ENCODE measurements at places on chromosomes 3 and 15.

DNA sequence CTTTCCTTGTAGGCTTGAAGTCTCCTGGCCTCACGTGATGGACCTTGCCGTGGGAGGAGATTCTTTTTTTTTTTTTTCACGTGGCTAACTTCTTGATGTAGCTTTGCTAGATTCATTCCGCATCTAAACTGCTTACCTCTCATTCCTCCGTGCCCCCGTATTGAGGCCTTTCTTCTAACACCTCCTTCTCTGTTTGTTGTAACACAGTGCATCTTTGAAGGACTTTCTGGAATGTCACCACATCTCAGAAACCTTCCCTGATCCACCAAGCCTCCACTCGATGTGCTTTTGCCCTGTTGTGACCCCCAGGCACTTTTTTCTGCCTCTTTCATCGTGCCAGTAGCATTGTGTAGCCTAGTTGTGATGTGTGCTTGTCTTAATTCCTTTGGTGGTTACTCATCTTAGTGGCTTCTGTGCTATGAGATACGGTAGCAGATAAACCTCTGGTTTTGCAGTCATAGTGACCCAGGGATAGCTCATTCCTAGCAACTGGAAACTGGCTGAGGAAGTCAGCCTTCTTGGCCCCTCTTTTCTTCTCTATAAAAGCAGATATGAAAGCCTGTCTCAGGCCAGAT is 1.6 kb upstream of the BNC1 start:
- DNase-seq: no peak

DNA sequence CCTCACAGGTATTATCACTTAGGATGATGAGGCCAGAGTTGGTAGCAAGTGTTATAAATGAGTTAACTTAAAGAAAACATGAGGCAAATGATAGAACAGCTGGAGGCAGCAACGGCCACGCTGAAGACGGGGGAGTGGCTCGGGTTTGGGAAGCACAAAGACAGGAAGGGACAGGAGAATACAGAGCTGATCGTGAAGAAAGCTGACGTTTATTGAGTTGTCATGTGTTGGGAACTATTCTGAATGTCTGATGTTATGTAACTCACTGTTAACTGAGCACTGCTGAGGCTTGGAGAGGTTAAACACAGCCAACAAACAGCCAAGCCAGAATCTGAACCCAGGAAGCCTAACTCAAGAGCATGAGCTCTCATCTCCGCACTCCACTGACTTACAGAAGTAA is 42.3 kb downstream of the FGD5 start:
- no peak for DNase-seq

DNA sequence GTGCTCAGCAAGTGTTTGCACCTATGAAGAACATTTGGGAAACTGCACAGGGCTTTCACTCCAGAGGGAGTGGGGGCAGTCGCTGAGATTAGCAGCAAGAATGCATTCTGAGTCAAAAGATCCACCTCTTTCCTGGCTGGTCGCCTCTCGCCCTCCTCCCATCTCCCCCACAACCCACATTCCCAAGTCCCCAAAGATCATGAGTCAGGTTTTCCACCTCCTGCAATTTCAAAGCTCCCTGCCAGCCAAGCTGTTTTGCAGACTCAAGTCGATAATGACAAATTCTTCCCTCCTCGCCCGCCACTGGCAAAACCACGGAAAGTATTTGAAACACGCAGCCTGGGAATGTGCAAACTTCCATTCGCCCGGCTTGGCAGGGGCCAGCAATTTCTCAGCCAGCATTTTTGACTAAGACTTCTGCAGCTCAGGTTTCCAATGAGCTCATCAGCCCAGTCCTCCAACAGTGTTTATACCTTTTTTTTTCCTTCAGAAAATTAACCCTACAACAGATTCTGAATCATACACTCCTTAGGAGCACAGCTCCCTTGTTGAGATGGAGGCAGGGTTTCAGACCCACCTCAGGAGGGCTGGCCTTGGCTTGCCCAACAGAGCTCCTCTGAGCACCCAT is 181.4 kb downstream of the SMAD6 start:
- no peak for DNase-seq

GRCh38 chr3:107740992-107741896 is 218.5 kb downstream of the BBX start:
- no peak for DNase-seq

- no peak for DNase-seq
Measured at GRCh38 chr3:124032311-124032880, 40.5 kb upstream of the ROPN1 start.

DNA sequence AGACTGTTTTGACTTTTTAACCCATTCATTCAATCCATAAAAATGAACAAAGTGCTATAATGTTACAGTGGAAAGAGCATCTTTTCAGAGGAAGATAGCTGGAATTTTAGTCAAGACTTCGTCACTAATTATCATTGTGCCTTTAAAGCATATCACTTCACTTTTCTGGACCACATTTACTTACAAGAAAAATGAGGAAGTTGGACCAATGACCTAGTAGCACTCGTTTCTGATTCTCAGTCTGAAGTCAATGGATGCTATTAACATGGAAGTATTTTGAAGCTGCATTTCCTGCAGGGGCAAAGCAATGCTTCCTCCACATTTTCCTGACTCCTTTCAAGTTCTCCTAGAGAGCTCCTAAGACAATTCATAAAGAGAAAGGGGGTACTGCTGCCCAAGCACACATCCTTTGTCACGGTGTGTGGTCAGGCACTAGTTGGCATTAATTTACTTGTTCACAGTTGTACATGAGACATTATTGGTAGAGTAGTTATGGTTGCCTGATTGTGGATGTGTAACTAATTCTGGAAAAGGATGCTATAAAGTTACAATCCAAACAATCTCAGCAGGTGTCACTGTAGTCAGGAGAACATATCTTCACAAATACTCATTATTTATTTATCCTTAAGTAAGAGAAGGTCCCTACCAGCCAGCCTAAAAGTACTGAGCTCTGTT is 1049.1 kb downstream of the FHIT start:
- DNase-seq: no peak

DNA sequence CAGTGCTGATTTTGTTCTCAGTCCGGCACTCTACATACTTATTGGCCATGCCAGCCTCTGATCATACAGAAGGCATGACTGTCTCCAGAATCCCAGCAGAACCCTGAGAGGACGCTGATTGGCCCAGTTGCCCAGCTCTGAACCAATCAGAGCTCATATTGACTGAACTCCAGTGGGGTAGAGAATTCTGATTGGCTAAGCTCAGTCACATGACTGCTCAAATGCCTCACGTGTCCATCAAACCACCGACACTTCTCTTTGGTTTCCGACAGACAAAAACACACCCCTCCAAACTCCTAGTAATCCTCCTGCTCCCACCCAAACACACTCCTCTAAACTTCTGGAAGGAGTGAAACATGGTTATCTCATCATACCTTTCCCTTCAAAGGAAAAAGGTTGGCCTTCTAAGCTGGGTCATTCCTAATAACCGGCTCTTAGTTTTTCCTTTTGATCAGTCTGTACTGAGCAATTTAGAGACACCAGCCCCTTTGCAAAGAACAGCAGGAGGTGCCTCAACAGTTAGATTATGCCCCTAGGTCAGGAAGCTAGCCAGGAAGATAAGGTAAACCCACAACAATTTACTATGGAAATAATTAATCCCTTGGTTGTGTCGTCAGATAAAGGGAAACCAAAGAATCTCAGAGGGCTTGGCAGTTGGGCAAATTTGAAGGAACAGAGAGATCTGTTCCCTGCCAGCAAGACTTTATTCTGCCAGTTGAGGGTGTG is 187.8 kb downstream of the TLE3 start:
- no peak for DNase-seq

GRCh38 chr3:123523023-123523412 is 61.8 kb downstream of the HACD2 start:
- DNase-seq: no peak

DNA sequence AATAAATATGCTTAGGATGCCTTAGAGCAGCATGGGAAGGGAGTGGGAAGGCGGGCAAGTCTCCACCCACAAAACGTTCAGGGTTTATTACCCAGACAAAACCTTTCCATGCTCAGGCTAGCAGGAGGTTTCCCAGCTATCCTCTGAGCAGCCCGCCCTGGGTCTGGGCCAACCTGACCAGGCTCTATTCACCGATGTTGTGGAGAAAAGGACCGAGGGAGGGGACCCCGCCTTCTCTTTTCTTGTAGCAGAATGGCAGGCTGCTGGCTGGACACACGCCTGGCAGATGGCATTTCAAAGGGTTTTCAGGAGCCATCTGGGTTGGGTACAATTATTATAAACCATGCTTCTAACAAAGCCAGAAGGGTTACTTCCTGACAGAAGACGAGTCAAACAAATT is 540.9 kb downstream of the MAGI1 start:
- DNase-seq: no peak

GRCh38 chr3:53773611-53774368 is 72.4 kb downstream of the CHDH start:
- peak; percentile 73 for DNase-seq

DNA sequence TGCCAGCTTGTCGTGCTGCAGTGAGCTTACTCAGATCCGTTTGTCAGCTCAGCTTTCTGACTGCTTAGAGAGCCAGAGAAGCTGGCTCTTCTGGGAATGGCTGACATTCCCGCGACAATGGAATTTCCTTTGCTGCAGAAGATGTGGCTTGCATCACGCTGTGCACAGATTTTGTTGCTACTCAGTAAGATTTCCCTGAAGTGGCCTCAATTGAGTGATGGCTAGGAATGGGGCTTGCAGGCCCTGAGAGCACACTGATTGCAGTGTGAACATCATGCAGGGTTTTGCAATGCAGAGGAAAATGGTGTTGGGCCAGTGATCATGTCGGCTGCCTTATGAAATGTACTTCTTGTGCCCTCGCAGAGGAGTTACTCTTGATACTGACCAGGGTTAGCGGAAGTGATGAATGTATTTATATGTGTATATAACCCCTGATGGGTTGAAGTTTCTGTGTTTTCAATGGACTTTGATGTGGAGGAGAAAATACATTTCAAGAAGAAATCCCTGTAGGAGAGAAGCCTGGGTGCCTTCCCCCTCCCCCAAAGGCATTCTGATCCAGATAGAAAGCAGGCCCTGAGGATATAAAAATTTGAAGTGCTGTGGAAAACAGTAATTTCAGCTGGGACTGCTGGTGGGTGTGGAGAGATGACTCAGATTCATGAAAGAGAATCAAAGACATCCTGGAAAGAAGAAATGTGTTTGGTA is 102.5 kb upstream of the PDZRN3 start:
- no peak for DNase-seq

DNA sequence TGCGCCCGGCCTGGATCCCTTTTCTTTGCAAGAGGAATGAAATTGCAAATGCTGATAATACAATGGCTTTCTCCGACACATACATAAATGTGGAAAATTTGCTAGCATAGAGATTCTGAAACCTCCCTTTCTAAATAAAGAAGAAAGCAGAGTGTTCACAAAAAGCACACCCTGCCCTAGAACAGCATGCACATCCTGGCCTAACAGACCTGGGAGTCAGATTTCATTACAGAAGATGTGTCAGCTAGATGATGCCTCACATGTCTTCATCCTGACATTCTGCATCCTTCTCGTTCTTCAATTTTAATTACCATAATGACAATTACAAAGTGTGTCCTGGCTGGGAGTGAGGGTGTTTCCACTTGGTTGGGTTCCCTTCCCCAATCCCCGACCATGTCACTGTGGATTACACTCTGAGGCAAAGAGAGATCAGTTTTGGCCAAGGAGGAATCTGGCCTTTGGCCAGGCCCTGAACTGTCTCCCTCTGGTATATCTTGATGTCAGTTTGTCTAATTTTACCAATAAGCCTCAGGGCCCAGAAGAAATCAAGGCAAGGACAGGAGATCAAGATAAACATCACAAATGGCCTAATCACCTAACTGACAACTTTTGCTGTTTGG is 104.9 kb upstream of the SPATA12 start:
- DNase-seq: no peak

GRCh38 chr3:141465221-141465620 is 21.6 kb upstream of the RASA2 start:
- no peak for DNase-seq

- DNase-seq: no peak
Measured at GRCh38 chr15:45842151-45842550, 207.3 kb downstream of the SQOR start.

DNA sequence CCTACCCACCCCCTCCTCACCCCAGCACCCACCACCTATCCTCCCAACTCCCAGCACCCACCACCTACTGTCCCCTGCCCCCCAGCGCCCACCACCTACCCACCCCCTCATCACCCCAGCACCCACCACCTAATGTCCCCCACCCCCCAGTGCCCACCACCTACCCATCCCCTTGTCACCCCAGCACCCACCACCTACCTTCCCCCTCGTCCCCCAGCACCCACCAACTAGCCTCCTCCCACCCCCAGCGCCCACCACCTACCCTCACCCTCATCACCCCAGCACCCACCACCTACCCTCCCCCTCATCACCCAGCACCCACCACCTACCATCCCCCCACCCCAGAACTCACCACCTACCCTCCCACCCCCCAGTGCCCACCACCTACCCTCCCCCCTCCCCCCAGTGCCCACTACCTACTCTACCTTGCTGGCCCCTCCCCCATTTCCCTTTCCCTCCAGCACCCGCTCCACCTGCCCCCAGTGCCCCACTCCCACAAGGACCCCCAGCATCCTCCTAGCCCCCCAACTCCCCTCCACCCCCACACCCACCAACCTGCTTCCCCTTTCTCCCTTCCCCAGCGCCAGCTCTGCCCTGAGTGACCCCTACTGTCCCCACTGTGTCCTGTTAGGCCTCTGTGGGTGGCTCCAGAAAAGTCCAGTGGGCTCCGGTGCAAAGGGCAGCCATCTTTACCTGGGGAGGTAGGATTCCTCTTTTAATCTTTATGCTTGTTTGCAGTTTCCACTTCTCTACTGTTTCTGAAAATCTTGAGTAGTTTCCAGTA is 1.2 kb downstream of the UROC1 start:
- DNase-seq: no peak

DNA sequence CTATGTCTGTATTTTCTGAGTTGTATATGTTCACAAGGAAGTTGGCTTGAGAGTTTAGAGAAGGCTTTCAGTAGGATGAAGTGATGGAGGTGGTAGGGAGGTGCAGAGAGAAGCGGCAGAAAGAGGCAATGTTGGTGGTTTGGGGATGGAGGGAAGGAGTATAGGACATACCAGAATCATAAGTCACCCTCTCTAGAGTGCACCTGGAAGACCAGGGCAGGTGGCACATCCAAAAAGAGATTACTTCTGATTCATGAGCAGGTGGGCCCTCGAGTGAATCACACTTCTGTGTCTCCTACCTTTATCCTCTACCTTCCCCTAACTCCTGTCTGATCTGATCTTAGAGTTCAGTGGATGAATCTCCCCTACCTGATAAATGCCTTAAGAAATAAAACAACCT is 41.8 kb upstream of the MRPL3 start:
- DNase-seq: no peak

GRCh38 chr15:56992725-56993124 is 74.3 kb downstream of the TCF12 start:
- no peak for DNase-seq

- DNase-seq: no peak
Measured at GRCh38 chr15:56868170-56868569, 50.3 kb upstream of the TCF12 start.

GRCh38 chr3:128367761-128368160 is 98.9 kb downstream of the DNAJB8 start:
- no peak for DNase-seq

- no peak for DNase-seq
Measured at GRCh38 chr3:53238051-53238850, 17.6 kb downstream of the TKT start.

Measured in GM06990 (cell line).